ENCODE measurements at places on chromosomes 13 and 19.
A peak's percentile ranks its signal among the peaks of the same experiment; 100 is the strongest.

DNA sequence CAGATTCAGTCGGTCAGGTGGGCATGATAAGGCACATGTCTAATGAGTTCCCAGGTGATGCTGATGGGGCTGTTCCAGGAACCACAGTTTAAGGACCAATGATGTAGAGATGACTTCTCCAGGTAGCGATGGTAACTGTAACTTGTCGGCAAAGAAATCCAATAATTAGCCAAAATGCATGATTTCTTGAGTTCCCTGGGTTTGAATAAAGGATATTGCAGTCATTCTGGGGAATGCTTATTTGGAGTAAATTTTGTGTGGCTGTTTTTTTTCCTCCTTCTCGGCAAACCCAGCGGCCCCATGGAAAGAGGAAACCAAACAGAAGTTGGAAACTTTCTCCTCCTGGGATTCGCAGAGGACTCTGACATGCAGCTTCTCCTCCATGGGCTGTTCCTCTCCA is at the start of gene OR7C2:
Gene OR7C2 (plus strand): TSS at position 301 of the 400 bp plus-strand sequence. CDS start 0 bp downstream, at position 301.
- DNase-seq = no peak

GRCh38 chr19:52453324-52454094 is at the start of gene ZNF578:
Gene ZNF578, plus strand, starts transcription at chr19:52453553. Its CDS starts 48,293 bp downstream, at chr19:52501846.
- peak; percentile 92 for DNase-seq

DNA sequence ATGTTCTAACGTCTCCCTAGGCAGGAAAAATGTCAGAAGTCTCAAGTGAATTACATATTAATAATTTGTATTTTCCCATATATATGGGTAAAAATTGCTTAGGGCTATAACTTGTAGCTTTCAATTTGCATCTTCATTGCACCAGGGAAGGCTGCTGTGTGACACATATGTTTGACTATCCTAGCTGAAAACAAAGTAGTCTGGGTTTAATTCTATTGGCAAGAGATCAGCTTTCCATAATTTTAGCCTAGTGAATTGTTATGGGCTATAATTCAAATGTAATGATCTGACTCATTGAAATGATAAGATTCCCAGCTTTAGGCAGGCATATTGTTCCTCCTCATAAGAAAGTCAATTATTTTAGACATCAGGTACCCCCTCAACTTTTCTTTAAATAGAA is 553.1 kb downstream of the DCT start:
- no peak for DNase-seq

- DNase-seq = no peak
These were observed 6.3 kb upstream of the POU4F1 start for GRCh38 chr13:78609464-78610205.

DNA sequence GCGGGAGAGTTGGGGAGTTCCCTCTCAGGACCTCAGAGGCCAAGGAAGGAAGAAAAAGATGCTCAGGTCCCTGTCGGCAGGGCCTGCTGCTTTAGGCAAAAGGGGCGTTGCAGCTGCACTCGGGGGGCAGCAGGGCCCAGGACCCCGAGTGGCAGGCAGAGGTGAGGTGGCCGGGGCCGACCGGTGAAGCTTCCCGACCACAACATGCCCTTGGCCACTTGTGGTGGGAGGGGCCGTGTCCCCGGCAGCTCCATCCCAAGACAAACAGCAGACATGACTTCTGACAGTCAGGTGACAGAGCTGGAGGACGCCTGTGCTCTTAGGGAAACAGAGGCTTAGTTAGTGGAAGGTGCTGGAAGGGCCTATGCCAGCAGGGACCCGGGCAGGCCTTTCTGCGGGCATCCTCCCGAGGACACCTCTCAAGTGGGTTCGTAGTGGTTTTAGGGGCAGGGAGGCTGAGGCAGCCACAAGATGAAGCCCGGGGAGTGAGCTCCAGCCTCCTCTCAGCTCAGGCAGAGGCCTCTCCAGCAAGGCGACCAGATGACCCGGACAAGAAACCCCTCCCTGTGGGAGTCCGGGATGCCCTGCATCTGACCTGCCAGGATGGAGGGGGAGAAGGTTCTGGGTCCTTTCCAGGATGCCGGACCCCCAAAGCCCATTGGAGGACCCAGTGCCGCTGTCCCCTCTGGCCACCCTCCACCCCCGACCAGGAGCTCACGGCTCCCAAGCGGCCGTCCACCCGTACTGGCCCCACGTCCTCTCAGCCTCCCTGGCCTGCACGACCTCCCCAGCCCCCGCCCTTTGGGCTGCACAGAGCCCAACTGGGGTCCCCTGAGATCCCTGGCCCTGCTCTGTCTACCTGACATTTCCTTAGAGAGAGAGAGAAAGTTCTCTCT is 24.2 kb downstream of the BTBD2 start:
- DNase-seq = no peak

DNA sequence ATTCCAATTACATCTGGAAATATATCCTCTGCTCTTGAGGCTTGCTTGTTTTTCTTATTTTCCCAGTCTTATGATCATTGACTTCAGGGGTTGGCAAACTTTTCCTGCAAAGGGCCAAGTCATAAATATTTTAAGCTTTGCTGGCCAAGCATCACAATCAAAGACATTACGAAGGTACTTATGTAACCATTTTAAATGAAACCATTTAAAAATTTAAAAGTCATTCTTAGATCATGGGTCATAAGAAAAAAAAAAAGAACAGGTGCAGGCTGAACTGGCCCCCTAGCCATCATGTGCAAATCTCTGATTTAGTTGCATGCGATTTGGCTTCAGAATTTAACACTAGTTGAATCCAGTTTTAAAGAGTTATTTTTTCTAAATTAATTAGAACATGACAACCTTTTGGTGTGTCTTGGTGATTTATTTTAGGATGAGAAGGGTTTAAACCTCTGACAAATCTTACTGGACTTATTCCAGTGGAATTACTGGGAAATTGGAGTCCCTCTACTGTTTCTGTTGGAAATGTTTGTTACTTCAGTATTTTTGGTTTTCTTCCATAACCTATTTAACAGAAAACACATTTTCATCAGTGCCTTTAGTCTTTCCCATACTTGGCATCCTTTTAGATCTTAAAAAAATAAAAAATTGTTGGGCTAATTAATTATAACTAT is 148.1 kb downstream of the NHLRC3 start:
- peak; percentile 18 for DNase-seq

- DNase-seq = no peak
These were observed 69.1 kb upstream of the SLC7A1 start for GRCh38 chr13:29664591-29664990.

GRCh38 chr19:45767881-45768654 is 984 bp downstream of the SIX5 start:
- DNase-seq = peak; percentile 53

GRCh38 chr13:32989290-32989667 is 26.9 kb upstream of the KL start:
- no peak for DNase-seq

DNA sequence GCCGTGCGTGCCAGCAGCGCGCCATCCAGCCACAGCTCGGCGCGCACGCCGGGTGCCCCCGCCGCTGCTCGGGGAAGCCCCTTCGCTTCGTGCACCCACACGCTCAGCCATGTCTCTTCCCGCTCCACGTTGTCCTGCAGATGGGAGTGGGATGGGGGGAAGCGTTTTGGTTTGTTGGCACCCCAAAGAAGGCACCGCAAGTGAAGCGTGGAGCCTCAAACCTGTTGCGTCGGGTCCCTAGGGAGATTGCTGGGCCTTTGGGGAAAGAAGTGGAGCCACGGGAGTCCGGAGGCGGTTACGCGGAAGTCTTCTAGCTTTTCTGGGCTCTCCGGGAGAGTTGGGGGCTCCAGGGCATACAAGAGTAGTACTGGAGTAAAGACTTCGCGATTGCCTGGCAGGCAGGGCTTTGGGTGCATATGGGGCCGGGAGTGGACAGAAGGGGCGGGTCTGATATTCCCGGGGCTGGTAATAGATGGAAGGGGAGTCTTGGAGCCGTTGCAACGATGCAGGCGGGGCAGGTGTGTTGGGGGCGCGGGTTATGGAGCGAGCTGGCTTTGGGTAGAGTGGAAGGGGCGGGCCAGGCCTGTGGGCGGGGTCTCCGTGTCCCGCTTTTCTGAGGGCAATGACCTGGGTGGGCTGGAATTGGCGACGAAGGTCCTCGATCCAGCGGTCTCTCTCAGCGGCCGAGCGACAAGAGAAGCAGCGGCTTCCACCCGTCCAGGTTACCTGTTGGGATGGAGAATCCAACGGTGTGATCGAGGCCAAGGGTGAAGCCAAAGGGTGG is 6.5 kb downstream of the RASAL3 start:
- no peak for DNase-seq

- no peak for DNase-seq
These were observed 18.7 kb downstream of the PAF1 start for GRCh38 chr19:39372047-39372802.

- no peak for DNase-seq
These were observed 38.6 kb downstream of the LYL1 start for GRCh38 chr19:13064092-13064489.

- DNase-seq = no peak
These were observed 232.9 kb upstream of the PCDH20 start for GRCh38 chr13:61648547-61648946.

GRCh38 chr13:80297094-80297493 is 43.8 kb downstream of the SPRY2 start:
- DNase-seq = no peak

DNA sequence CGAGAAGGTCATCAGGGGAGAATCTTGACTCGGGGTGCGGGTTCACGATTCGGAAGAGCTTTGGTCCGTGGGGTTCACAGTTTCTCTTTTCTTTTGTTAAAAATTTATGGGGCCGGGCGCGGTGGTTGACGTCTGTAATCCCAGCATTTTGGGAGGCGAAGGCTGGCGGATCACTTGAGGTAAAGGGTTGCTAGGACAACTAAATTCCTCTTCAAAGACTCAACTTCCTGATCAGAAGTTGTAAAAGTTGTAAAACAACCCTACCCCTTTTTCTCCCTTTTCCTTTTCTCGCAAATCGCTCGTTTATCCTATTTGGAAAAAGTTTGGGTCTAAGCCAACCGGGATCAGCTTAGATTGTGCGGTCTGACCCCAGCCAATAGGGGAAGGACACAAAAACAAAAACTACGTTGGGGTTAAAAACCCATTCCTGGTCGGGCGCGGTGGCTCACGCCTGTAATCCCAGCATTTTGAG is 673 bp downstream of the ZNF486 start:
- DNase-seq = peak; percentile 12

- DNase-seq = no peak
These were observed 106.0 kb downstream of the STK24 start for GRCh38 chr13:98470920-98471319.

GRCh38 chr19:737591-738093 is 13.3 kb upstream of the MISP start:
- DNase-seq = peak; percentile 61

DNA sequence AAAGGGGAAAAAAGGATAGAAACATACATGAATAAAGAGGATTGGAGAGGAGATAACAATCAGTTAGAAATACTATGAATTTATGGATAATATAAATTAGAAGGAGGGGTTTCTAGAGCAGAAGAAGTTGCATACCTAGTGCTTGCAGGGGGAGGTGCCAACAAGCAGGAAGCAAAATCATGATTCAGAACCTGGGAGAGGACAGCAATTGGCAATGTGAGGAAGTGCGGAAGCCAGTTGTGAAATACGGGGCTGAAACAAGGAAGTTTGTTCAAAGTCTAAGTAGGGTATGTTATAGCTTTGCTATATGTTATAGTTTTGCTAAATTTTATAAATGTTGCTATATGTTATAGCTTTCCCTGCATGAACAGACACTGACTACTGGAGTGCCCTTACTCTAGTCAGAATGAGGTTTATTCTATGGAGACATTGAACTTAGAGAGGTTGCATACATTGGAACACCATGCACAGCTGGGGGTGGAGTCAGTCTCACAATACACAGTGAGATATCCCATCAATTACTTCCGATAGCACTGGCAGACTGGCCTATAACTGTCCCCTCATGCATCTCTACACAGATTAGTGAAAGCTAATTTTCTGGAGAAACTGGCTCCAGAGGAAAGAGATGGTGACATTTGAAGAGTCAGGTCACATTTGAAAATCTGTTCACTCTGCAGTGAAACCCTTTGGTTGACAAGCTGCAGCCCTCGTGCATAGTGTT is 92.1 kb downstream of the GPC6 start:
- no peak for DNase-seq

DNA sequence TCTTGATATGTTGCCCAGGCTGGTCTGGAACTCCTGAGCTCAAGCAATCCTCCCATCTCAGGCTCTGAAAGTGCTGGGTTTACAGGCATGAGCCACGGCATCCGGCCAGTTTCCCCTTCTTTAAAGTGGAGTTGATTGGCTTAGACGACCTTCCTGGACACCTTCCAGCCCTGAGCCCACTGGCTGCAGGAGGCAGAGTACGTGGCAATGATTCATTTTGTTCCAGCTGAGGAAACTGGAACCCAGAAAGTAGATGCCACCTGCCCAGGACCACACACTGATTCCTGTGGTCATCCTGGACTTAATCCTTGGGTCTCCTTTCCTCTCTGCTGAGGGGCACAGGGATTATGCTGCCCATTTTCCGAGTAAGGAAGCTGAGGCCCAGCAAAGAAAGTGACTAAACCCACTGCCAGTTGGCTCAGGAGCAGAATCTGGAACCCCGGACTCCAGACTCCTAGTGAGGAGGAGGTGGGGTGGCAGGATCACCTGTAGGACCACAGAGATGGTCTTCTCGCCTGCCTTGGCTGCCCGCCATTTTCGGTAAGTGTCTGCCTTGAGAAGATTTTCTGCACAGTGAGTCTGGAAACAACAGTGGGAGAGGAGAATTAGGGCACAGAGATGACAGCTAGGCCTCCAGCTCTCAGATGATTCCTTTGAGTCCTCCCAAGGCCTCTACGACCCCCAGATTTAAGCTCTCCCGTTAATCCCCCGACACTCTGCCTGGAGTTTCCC is 737 bp downstream of the XRCC1 start:
- DNase-seq = peak; percentile 55

DNA sequence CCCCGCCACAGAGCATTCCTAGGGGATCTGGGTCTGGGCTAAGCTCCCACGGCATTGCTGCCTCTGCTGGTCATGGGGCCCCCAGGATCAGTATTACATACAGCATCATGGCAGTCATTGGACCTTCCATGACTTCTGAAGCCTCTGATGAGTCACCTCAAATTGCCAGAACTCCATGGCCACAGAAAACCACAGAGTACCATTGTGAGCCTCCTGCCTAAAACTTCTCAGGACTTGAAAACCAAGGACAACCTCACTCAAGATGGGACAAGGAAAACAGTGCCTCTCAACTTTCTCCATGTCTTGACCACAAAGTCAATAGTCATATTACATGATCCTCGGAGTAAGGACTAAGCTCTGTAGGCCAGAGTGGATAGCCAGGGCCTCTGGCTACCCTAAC is 306.0 kb downstream of the GPC5 start:
- DNase-seq = no peak

- no peak for DNase-seq
These were observed 33.4 kb downstream of the IPO5 start for GRCh38 chr13:97986835-97987234.

- no peak for DNase-seq
These were observed 3.6 kb upstream of the A1BG start for GRCh38 chr19:58356766-58357480.

DNA sequence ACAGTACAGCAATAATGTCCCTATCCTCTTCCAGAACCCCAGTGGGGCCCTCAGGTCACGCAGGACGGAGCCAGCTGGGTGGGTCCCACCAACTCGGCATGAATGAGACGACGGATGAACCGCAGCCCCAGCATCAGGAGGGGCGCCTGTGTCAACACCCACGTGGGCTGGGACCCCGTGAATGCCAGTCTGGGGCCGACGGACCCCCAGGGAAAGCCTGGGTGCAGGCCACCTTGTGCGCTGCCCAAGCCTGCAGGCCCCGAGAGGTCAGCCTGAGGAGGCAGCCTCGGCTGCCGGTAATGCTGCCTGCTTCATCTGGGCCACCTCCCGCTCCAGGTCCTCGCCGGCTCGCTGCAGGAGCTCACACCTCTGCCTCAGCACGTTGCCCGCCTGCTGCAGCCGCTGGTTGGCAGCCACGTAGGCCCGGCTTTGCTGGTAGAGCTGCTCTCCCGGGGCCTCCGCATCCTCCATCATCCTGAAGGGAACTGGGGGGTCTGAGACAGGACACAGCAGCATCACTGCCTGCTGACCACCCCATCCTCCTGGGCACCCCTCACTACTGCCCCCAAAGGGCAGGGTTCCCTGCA is 4.2 kb downstream of the C19orf25 start:
- no peak for DNase-seq
